ENCODE measurements at places on chromosomes 13 and 19.

GRCh38 chr19:5271145-5271544 is 69.5 kb downstream of the PTPRS start:
- DNase-seq = no peak

- no peak for DNase-seq
Measured at GRCh38 chr13:78306519-78307206, 296.7 kb downstream of the POU4F1 start.

GRCh38 chr13:70923863-70924752 is 815.9 kb upstream of the KLHL1 start:
- DNase-seq = no peak

GRCh38 chr19:37251308-37252229 is 33.6 kb downstream of the ZNF383 start:
- DNase-seq = peak; percentile 31

- DNase-seq = no peak
Measured at GRCh38 chr13:71489041-71489440, 378.0 kb downstream of the DACH1 start.

DNA sequence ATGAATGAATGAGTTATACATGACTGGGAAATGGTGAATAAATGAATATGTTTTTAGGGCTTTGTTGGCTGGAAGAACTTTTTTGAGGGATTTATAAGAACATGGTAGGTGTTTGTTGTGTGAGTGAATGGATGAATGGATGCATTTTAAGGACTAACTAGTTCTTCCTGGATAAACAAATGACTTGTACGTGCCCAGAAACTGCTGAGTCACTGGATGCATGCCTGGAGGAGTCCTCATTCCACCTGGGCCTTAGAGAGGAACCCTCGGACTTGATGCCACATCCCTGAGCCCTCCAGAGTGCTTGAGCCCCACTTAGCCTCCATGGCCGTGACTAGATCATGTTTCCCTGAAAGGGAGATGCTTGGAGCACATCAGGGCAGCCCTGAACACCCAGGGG is 153.4 kb downstream of the DPF1 start:
- DNase-seq = no peak

- no peak for DNase-seq
Measured at GRCh38 chr13:114259974-114260373, 21.4 kb upstream of the UPF3A start.

GRCh38 chr13:77853703-77854102 is 64.9 kb downstream of the EDNRB start:
- no peak for DNase-seq

- DNase-seq = no peak
Measured at GRCh38 chr13:113125506-113126264, 3.1 kb downstream of the F10 start.

GRCh38 chr19:1618157-1619093 is 13.2 kb upstream of the UQCR11 start:
- DNase-seq = no peak

GRCh38 chr13:24931450-24932251 is 164.3 kb upstream of the PABPC3 start:
- DNase-seq = no peak

GRCh38 chr19:570251-570686 is 2.1 kb upstream of the BSG start:
- DNase-seq = no peak

- no peak for DNase-seq
Measured at GRCh38 chr19:8120636-8121480, 28.5 kb downstream of the FBN3 start.

- no peak for DNase-seq
Measured at GRCh38 chr19:42224940-42225717, 5.0 kb downstream of the ZNF526 start.

GRCh38 chr13:30415430-30416030 is 6.8 kb upstream of the UBE2L5 start:
- no peak for DNase-seq

- no peak for DNase-seq
Measured at GRCh38 chr19:6450166-6450565, 9.4 kb downstream of the SLC25A23 start.

DNA sequence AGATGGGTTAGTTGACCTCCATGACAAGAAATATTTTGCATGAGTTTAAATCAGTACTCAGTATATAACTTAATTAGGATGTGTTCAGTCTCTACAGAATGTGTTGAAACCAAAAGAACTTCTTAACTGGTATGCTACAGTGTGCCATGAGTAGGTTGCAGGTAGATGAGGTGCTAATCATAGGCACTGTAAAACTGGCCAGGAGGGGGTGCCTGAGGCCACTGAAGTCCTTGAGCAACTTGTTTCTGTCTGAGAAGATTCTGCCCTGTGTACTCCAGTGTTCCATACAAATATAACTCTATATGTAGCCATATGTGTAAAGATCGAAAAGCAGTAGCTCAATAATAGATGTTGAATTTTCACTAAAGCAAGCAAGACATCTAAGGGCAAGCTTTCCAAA is 549.2 kb upstream of the KLF12 start:
- no peak for DNase-seq

DNA sequence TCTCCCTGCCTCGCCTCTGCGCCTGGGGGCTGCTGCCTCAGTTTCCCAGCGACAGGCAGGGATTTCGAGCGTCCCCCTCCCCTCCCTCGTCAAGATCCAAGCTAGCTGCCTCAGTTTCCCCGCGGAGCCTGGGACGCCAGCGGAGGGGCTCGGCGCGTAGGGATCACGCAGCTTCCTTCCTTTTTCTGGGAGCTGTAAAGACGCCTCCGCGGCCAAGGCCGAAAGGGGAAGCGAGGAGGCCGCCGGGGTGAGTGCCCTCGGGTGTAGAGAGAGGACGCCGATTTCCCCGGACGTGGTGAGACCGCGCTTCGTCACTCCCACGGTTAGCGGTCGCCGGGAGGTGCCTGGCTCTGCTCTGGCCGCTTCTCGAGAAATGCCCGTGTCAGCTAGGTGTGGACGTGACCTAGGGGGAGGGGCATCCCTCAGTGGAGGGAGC is 722 bp upstream of the ICAM1 start:
- DNase-seq = peak; percentile 80

DNA sequence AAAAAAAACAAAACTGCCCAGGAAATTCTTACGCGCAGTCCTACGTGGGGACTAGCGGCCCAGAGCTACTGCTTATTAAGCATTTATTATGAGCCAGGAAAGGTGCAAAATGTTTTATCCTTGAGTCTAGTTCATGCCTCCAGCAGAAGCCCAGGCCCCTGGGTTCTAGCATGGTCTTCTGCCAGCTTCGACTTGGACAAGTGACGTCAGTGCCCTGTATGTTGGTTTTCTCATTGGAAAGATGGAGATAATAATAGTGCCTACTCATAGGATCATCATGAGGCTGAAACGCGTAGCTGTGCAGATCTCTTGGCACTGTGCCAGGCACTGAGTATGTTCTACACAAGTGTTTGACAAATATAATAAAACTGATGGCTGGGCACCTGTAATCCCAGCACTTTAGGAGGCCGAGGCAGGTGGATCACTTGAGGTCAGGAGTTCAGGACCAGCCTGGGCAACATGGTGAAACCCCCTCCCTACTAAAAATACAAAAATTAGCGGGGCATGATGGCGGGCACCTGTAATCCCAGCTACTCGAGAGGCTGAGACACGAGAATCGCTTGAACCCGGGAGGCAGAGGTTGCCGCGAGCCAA is 12.4 kb upstream of the SULT2B1 start:
- DNase-seq = no peak

- DNase-seq = no peak
Measured at GRCh38 chr19:2294687-2295335, 12.8 kb upstream of the PEAK3 start.

DNA sequence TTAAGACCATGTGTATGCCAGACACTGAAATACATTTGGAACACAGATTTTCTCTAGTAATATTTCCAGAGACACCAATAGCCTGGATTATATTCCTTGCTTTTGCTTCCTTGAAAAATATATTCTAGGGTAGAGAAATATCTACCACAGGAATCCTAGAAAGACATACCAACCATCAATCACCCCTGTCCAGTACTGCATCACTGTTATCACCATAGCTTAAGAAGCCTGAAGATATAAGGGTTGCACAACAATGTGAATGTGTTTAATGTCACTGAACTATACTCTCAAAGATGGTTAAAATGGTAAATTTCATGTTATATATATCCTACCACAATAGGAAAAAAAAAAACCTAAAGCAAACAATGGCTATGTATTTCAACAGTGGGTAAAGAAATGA is 163.6 kb downstream of the DIAPH3 start:
- no peak for DNase-seq

- no peak for DNase-seq
Measured at GRCh38 chr19:16309643-16310042, 15.0 kb upstream of the KLF2 start.

DNA sequence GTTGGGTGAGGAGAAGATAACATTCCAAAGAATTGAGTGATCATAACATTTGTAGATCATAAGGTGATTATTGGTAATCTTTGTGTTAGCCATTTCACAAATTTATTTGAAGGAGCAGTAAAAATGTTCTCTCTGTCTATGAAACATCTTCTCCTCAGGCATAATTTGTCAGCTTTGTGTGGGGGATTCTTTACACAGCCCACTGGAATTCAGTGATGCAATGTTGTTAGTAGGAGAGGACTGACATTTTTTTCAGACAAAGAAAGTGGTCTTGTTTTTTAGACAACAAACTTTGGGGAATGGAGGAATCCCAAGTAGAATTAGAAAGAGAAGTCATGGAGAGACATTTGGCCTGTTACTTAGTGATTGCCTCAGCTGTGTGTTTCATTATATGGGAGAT is 100.3 kb downstream of the ITGBL1 start:
- no peak for DNase-seq

DNA sequence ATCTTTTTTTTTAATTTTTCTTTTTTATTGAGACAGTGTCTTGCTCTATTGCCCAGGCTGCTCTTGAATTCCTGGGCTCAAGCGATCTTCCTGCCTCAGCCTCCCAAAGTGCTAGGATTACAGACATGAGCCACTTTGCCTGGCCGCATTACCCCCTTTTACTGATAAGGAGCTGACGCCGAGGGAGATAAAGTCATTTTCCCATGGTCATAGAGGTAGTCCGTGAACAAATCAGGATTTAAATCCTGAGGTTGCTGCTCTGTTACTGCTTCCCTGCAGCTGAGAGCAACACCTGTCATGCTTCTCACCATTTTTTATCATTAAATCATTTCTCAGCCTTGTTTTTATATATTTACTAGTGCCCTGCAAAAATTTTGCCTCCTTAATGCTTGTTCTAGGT is 7.4 kb downstream of the CYSLTR2 start:
- DNase-seq = no peak

- no peak for DNase-seq
Measured at GRCh38 chr19:12287958-12288500, 6.7 kb downstream of the ZNF44 start.

GRCh38 chr13:36907821-36908220 is 12.2 kb downstream of the SMAD9 start:
- no peak for DNase-seq

DNA sequence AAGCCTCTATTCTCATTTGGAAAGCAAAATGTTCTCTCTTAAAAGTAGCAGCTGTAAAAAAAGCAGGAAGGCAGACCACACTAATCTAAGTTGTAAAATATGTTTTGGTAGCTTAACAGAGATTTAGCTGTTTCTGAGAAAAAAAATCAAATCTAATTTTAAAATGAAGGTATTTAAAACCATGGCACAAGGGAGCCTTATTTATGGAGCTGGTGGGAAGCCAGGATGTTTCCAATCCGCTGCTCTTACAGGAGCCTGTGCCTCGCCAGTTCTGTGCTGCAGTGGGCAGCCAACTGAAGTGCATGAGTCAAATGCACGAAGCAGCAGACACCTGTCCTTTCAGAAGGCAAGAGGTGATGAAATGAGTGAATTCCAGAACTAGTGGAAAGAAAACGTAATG is 28.2 kb downstream of the GPC6 start:
- no peak for DNase-seq

DNA sequence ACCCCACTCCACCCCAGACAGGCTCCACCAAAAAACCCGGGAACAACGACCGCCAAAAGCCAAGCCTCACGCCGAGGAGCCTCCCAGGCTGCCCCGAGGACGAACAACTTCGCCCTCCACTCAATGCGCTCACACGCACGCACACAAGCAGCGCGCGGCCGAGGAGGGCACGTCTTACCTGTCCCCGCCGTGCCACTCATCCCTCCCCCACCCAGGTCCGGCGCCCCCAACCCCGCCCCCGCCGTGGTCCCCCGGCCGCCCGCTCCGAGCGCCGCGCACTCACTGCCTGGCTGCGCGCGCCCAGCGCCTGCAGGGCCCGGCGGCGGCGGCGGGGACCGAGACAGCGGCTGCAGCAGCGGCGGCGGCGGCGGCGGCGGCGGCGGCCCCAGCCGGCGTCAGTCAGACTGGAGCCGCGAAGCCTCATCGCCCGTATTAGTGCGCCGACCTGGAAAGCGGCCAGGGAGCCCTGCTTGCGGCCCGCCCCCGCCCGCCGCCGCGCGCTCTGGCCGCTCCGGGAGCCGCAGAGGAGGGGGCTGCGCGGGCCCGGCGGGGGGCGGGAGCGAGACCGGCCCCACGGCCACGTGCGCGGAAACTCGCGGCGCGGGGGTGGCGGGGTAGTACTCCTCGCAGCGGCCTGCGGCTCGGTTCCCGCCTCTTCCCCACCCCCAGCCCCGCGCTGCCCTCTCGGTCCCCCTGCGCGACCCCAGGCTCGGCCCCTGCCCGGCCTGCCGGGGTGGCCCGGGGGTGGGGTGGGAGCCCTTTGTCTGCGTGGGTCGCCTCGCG is at the start of gene SMAD9:
TSS of gene SMAD9 (minus strand) at position 406 of the 783 bp plus-strand sequence. CDS start 40,549 bp downstream, outside the sequence.
- peak; percentile 54 for DNase-seq

GRCh38 chr19:47651691-47652090 is 42.8 kb downstream of the BICRA start:
- DNase-seq = no peak

- DNase-seq = no peak
Measured at GRCh38 chr19:48623556-48624066, 4.3 kb downstream of the SPHK2 start.

DNA sequence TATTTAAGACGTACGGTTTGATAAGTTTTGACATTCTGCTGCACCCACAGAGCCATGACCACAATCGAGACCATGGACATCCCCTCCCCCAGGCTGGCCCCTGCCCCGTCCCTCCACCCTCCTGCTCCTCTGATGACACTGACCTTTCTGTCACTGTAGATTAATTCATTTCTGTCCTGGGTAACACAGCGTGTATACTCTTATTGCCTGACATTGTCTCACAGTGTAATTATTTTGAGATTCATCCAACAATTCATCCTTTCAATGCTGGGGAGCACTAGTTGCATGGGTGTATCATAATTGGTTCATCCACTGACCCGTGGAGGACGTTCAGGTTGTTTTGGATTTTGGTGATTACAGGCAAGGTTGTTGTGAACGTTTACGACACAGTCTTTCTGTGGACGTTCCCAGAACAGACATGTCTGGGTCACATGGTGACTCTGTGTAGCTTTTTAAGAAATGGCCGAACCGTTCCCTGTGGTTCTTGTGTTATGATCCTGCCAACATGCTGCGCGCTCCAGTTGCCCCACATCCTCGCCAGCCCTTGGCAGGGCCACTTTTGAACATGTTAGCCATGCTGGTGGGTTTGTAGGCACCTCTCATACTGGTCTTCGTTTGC is 41.9 kb downstream of the C13orf46 start:
- DNase-seq = no peak

- DNase-seq = peak; percentile 78
Measured at GRCh38 chr19:34220472-34221063, 33.8 kb upstream of the GARRE1 start.

GRCh38 chr19:23055946-23056345 is 53.0 kb upstream of the ZNF728 start:
- no peak for DNase-seq
